ENCODE measurements at places on chromosomes 5 and 9. TPM values are rescaled to one million over a fixed set of nuclear protein-coding genes. Genes with fewer than 3 reads are reported as not detected.

Gene FBLL1
- total RNA-seq: 2.8 TPM

Gene EIF4E1B
- not detected for total RNA-seq

Gene SPATA31C1
- not detected for total RNA-seq

Gene DBH
- not detected for total RNA-seq

Gene NEUROG1
- not detected for total RNA-seq

Gene HK3
- not detected for total RNA-seq
